ENCODE measurements at places on chromosomes 2 and 18. TPM values are rescaled to one million over a fixed set of nuclear protein-coding genes. Genes with fewer than 3 reads are reported as not detected.

The C1QL2 gene
- not detected for total RNA-seq

The OXER1 gene
- total RNA-seq = not detected

The TUBA3E gene
- total RNA-seq = not detected

The SETBP1 gene
- 1.9 TPM for total RNA-seq

The UPP2 gene
- not detected for total RNA-seq

Measured in hair follicular keratinocyte (primary cell).